Fibroblast of skin of left biceps (primary cell): ENCODE measurements at places on chromosomes 7 and 10.

GRCh38 chr7:9921326-9921725, 1052.3 kb upstream of the PHF14 start:
- no peak for DNase-seq

GRCh38 chr7:105350906-105351305, 37.8 kb downstream of the SRPK2 start:
- DNase-seq, result no peak

DNA sequence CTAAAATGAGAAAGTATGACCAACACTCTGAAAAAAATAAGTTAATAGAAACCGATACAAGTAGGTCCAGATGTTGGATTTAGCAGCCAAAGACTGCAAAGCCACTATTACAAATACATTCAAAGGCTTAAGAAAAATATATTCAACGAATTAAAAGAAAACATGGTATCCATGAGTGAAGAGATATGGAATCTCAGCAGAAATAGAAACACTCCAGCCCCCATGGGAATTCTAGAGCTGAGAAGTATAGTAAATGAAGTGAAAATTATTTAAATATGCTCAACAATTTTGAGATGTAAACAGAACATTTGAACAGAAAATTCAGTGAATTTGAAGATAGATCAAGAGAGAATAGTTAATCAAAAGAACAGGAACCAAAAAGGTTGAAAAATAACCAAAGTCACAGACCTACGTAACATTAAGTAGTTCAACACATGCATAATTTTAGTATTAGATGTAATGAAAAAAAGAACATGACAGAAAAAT, 72.0 kb upstream of the WIPF3 start:
- DNase-seq, result no peak

DNA sequence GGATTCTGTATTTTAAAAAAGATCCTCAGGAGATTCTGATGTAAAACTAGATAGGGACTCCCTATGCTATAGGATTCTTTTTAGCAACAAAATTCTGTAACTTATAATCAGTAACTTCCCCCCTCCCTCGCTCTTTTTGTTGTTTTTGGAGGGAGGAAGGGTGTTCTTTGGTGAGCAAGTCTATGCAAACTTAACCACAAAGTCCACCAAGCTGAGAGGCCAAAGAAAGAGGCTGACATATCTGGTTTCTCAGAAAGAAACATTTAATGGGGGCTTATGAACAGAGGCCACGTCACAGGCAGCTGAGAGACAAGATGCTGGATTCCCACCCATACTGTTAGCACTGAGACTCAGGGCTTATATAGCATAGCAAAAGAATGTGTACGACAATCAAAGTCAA, 14.3 kb upstream of the ABCB5 start:
- DNase-seq, result no peak

DNA sequence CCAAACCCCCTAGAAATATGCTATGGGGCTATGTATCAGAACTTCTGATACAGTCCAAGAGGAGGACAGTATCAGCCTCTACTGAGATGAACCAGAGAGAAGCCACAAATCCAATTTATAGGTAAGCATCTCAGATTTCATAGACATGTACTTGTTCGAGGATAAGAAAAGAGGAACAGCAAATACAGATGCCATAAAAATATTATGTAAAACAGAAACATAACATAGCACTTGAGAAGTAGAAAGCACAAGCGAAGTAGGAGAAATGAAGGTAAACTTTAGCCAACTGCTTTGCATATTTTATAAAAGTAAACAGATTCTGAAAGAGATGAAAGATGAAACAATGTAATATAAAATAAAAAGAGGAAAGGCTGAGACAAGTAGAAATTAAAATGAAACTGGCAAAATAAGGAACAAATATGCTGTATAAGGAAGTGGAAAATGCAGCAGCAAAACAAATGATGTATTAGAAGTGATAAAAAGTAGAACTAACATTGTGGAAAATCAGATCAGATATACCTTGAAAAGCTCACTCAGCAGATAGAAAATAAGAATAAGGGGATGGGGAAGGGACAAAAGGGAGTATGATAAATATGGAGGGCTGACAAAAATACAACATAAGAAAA, 135.1 kb downstream of the SKAP2 start:
- no peak for DNase-seq

- DNase-seq, result no peak
These were observed 40.8 kb downstream of the PANK1 start for GRCh38 chr10:89604200-89604599.

- no peak for DNase-seq
These were observed 132.7 kb downstream of the CNTNAP2 start for GRCh38 chr7:146249272-146249671.
